ENCODE measurements at places on chromosomes 5 and 9.

- no peak for DNase-seq
Observed at GRCh38 chr5:1460054-1460682, 14.9 kb upstream of the SLC6A3 start.

- DNase-seq: no peak
Observed at GRCh38 chr9:105331160-105331559, 86.7 kb downstream of the SLC44A1 start.

GRCh38 chr5:113615708-113616107 lies 102.2 kb downstream of the YTHDC2 start:
- no peak for DNase-seq

DNA sequence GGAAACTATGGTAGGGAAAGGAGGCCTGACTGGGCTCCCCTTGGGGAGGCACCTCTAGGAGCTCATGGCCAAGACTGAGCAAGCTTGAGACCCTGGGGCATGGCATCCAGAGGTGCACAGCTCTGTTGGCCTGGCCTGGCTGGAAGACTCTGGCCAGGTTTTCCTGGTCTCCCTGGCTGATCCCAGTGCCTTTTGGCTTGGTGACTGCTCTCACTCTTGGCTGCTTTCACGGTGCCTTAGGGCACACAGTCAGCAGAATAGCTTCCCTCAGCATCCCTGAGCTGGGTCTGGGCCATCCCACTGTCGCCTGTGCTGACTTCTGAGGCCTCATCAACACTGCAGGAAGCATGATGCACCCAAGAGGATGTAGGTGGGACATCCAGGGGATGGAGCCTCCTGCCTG lies 13.4 kb upstream of the DELE1 start:
- DNase-seq: no peak

DNA sequence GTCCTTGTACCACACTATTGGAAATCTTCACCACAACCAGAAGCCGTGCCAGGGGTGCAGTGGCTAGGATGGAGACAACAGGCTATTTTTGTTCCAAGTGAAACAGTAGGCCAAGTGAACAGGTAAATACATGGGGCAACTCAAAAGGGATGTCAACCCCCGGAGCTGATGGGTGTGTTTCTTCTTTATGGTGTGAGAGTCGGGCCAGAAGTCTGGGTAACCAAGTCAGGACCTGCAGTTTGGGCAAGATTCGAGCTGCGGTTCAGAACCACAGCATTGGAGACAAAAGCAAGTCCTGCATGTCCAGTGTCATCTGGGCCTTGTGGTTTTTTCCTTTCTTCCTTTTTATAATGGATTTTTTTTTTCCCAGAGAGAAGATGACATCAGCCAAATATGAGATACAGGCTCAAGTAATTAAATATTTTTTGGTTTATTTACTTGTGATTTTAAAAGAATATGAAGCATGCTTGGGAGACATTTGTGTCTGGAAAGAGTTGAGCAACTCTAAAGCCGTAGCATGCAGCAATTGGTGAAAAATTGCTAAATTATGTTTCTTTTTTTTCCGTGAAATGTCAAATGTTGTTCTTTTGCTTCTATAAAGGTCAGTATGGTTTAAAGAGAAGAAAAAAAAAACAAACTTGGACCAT lies 261.6 kb downstream of the ARRDC3 start:
- DNase-seq: peak; percentile 65

- no peak for DNase-seq
Observed at GRCh38 chr5:127064253-127064840, 9.0 kb downstream of the C5orf63 start.

GRCh38 chr9:97831843-97832636 lies 21.0 kb upstream of the FOXE1 start:
- no peak for DNase-seq

GRCh38 chr5:164470312-164470711 lies 964.9 kb downstream of the MAT2B start:
- DNase-seq: no peak

- no peak for DNase-seq
Observed at GRCh38 chr5:112830378-112830777, 30.7 kb upstream of the SRP19 start.

DNA sequence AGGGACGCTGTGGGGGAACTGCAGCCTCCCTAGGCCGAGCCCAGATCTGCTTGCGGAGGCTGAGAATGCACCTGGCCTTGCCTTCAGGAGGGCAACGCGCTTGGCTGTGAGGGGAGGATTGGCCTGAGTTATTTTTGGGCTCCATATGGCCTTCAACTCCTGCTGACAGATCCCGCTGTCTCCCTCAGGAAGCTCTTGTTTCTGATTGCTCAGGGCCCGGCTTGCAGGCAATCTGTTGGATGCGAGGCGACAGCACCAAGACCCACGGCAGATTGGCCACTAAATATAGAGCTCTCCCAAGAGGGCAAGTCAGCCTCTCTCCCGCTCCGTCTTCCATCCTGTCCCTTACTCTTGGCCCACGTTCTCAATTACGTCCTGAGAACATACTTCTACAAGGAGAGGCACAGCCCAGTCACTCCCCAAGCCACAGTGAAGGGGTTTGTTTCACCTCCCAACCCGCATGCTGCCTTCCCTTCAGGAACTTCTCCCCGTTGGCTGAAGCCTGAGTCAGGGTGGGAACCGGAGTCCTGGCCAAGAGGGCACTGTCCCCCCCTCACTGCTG lies 53.6 kb downstream of the RASGEF1C start:
- no peak for DNase-seq

- no peak for DNase-seq
Observed at GRCh38 chr5:29077451-29077850, 2039.1 kb upstream of the CDH9 start.

- DNase-seq: no peak
Observed at GRCh38 chr5:167307042-167307441, 984.4 kb upstream of the WWC1 start.

DNA sequence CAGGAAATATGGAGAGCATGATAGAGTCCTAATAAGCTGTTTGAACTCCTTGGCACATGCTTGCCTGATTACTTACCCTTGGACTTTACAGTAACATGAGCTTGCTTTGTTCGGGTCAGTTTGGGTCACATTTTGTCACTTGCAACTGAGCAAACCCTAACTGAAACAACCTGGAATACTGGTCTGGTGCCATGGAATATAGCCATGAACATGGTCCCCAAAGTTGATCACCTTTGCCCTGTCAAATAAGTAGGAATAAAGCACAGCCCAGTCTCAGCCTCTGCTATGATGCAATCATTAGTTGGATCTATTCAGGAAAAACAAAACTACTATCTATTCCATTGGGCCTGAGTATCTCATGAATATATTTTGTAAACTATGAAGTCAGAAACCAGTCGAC lies 18.2 kb downstream of the CDO1 start:
- no peak for DNase-seq

- DNase-seq: no peak
Observed at GRCh38 chr5:119418606-119419100, 33.6 kb upstream of the HSD17B4 start.

DNA sequence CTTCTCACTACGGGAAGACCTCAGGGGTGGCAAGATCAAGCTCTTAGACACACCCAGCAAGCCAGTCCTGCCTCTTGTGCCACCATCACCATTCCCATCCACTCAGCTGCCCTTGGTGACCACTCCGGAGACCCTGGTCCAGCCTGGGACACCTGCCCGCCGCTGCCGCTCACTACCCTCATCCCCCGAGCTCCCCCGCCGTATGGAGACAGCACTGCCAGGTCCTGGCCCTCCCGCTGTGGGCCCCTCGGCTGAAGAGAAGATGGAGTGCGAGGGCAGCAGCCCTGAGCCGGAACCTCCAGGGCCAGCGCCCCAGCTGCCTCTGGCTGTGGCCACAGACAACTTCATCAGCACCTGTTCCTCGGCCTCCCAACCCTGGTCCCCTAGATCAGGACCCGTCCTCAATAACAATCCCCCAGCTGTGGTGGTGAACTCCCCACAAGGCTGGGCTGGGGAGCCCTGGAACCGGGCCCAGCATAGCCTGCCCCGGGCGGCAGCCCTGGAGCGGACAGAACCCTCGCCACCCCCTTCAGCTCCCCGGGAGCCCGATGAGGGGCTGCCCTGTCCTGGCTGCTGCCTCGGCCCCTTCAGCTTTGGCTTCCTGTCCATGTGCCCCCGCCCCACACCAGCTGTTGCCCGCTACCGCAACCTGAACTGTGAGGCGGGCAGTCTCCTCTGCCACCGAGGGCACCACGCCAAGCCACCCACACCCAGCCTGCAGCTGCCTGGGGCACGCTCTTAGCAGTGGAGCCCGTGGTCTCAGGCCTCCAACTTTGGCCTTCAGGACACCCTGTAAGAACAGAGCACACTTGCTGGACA lies 4.1 kb downstream of the TESK1 start:
- no peak for DNase-seq

DNA sequence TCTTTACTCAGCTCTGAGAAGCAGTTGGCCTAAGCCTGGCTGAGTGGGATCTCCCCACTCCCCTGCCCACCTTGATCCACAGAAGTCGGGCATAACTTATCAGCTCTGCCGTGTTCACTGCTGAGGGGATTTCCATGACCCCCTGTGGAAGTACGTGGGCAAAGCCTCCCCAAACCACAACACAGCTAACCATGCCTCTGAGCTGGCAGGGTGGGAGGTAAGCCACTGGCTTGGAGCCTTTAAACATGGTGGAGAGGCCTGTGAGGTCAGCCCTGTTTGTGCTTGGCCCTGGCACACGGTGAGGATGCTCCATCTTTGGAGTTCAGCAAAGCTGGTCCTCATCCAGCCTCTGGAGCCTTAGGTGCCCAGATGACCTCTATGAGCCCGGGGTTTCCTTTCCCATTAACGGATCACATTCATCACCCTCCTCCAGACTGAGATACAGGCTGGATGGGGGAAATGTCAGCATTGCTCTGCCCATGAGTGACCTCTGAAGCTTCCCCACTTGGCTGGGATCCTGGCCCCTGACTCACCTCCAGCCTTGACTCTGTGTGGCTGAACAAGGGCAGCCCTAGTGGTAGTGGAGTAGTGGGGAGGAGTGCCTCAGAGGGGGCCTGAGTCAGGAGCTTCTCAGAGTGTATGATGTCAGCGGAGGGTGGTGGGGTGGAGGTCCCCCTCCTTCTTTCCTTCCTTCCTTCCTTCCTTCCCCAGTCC lies 6.2 kb downstream of the PDLIM4 start:
- peak; percentile 81 for DNase-seq

DNA sequence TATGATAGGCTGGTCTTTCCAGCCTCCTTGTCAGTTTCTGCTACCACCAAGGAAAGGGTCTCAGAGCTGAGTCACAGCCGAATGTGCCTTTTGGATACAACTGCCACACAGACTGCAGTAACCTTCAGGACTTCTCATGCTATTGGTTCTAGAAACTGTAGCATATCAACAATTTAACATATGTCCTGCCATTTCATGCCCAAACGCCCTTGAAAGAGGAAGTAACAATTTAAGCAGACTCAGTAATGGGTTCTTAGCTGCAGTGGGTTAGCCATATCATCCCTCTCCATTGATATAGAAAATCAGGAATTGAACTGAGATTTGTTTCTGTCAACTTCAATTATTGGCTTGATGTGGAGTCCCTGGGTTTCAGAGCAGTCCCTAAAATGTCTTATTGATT lies 4.1 kb upstream of the CLK4 start:
- no peak for DNase-seq

GRCh38 chr5:3411363-3411762 lies 184.3 kb upstream of the IRX1 start:
- no peak for DNase-seq

DNA sequence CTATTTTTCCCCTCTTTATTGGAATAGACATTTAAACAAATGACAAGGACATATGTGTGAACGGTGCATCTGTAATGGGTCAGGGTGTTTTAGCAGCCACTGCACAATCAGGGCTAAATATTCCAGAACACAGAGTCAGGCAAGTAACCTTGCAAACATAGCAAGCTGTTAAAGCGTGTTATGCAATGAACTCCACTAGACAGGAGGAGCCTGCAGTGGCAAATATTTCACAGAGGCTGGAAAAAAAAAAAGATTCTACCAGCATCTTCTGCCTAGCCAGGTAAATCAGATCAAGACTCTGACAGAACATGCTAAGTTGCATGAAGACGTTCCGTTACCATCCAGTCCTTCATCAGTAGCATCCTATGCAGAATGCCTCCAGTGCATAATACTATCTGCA lies 171.8 kb downstream of the SEMA5A start:
- DNase-seq: no peak

DNA sequence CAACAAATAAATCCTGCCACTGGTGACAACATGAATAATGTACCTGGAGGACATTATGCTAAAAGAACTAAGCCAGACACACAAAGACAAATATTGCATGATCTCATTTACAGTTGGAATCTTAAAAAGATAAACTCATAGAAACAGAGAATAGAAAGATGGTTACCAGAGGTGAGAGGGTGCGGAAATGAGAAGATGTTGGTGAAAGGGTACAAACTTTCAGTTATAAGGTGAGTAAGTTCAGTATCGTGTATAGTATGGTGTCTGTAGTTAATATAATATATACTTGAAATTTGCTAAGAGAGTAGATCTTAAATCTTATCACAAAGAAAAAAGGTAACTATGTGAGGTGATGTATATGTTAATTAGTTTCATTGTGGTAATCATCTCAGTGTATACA lies 63.3 kb downstream of the PRRC1 start:
- DNase-seq: no peak

GRCh38 chr5:14741131-14741530 lies 76.6 kb downstream of the OTULIN start:
- no peak for DNase-seq

- peak; percentile 78 for DNase-seq
Observed at GRCh38 chr9:79390077-79390698, 181.6 kb upstream of the TLE4 start.

Data from AG10803 (cell line).